B cell (primary cell): ENCODE measurements at places on chromosomes 6 and 20. TPM values are rescaled to one million over a fixed set of nuclear protein-coding genes. Genes with fewer than 3 reads are reported as not detected.

RPS6KA2 gene
- total RNA-seq = 16.0 and 17.1 TPM in 2 replicates

APMAP gene
- 28.0 and 28.2 TPM in 2 replicates for total RNA-seq

PHACTR3 gene
- total RNA-seq = not detected in 2 replicates

STXBP5 gene
- total RNA-seq = 24.1 and 25.5 TPM in 2 replicates

HEY2 gene
- total RNA-seq = not detected in 2 replicates

FBXL4 gene
- 22.0 and 22.5 TPM in 2 replicates for total RNA-seq

LY6G5C gene
- 0.76 and 2.1 TPM in 2 replicates for total RNA-seq

ADA gene
- total RNA-seq = 34.2 and 34.3 TPM in 2 replicates

NCOA5 gene
- 41.6 and 44.1 TPM in 2 replicates for total RNA-seq

ZNF334 gene
- 0.07 and 0.22 TPM in 2 replicates for total RNA-seq

RIMS1 gene
- total RNA-seq = not detected in 2 replicates

DNA sequence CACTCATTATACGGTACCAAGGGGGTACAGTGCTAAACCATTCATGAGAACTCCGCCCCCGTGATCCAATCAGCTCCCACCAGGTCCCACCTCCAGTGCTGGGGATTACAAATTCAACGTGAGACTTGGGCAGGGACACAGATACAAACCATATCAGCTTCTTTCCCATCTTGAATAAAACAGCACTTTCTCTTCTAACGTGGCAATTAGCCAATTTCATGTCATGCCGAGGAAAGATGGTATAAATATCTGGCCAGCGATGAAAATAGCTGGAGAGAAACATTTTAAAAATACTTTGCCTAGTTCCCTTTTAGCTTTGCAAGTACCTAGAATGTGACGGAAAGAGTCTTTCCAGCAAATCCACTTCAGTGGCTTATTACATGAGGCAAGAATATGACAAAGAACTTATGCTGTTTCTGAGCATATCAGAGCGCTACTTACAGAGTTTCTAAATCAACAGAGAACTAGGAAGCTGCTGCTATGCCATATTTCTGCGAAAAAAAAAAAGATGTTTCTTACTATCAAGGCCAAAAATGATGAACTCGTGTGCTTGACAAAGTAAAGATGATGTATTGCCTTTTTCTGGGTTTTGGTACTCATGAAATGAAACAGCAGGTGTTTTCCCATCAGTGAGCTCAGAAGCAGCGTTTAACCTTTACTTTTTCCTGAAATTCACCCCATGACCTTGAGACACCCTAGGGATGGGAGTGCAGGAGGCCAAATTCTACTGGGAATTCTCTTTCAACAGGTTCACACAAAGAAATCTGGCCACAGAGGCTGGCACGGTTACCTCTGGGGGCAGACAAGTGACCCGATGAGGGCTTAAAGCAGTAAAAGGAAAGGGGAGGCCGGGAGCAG, 37.9 kb downstream of the AGPAT4 start:
- no peaks in the 10 kb centered on the region for H3K27me3 ChIP-seq
- no peaks in the 10 kb centered on the region for H3K36me3 ChIP-seq
- H3K4me3 ChIP-seq = no peak overlapping the region

- DNase-seq = peak; percentile 44
- H3K36me3 ChIP-seq = no peaks in the 10 kb centered on the region
- no peak overlapping the region for H3K4me3 ChIP-seq
- H3K27ac ChIP-seq = peak overlapping the region; percentile 34
- peaks cover 58% of the 10 kb centered on the region for H3K4me1 ChIP-seq
Observed at GRCh38 chr20:62606016-62606415, 36.3 kb upstream of the SLCO4A1 start.

DNA sequence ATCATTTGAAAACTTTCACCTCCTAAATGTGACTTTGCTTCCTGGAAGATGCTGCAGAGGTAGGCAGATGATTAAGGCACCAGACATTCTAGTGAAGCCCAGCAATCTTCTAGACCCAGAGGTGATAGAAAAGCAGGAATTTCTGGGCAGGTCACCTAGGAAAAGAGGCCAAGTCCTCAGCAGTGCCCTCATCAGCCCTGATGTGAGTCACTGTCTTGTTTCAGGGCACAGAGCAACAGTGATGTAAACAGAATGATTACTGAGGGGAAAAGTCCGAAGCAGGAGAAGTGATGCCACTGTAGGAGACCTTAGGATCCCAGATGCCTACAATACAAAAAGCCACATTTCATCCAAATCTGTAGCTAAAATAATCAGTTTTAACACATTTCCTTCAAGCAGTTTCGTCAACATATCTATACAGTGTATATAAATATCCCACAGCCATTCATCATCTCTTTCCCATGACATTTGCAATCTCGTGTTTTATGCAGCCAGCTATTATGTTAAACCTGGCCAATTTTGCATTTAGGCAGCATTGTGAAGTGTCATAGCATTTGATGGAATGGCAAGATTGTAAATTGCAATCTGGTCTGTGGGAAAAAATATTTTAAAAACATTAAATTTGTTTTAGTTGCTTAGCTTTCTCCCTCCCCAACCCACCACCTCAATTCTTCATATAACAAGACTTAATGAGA, 401.2 kb upstream of the RNF217 start:
- no peaks in the 10 kb centered on the region for H3K27me3 ChIP-seq
- no peak overlapping the region for H3K4me3 ChIP-seq
- H3K27ac ChIP-seq = no peak overlapping the region
- no peak for DNase-seq
- H3K4me1 ChIP-seq = no peaks in the 10 kb centered on the region

- DNase-seq = no peak
- no peak overlapping the region for H3K4me3 ChIP-seq
- no peaks in the 10 kb centered on the region for H3K27me3 ChIP-seq
- peaks cover 39% of the 10 kb centered on the region for H3K4me1 ChIP-seq
Observed at GRCh38 chr6:30732237-30732943, 10.1 kb downstream of the FLOT1 start.

GRCh38 chr6:24539416-24539815, 44.6 kb downstream of the ALDH5A1 start:
- no peaks in the 10 kb centered on the region for H3K27me3 ChIP-seq
- DNase-seq = no peak
- no peak overlapping the region for H3K27ac ChIP-seq
- no peak overlapping the region for H3K4me3 ChIP-seq

- H3K4me3 ChIP-seq = peak overlapping the region; percentile 91
- peaks cover 17% of the 10 kb centered on the region for H3K4me1 ChIP-seq
- no peak overlapping the region for H3K27ac ChIP-seq
- H3K36me3 ChIP-seq = no peaks in the 10 kb centered on the region
- no peak for DNase-seq
Observed at GRCh38 chr6:53795340-53795701, 516 bp downstream of the LRRC1 start.

GRCh38 chr20:20824924-20825584, 112.6 kb upstream of the RALGAPA2 start:
- H3K4me1 ChIP-seq = peaks cover 4% of the 10 kb centered on the region
- peak; percentile 61 for DNase-seq
- H3K4me3 ChIP-seq = no peak overlapping the region
- H3K27me3 ChIP-seq = no peaks in the 10 kb centered on the region
- no peaks in the 10 kb centered on the region for H3K36me3 ChIP-seq

- no peak overlapping the region for H3K27ac ChIP-seq
- H3K27me3 ChIP-seq = peaks cover 3% of the 10 kb centered on the region
- peaks cover 14% of the 10 kb centered on the region for H3K4me1 ChIP-seq
- no peak for DNase-seq
Observed at GRCh38 chr6:156423829-156424228, 353.3 kb upstream of the ARID1B start.

DNA sequence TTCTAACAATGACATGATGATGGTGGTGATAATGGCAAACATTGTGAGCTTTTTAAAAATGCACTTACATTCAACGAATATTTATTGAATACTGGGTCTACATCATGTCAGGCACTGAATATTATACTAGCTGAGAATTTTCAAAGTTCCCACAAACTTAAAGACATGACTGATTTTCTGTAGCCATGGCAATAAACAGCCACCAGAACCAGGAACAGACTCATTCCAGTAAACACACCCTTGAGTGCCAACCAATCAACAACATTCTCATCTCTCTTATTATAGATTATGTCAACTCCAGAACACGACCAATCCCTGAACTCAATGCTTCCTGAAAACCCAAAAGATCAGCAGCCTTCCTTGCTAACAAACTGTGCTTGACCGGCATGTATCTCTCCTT, 212.4 kb upstream of the RUNX2 start:
- no peaks in the 10 kb centered on the region for H3K27me3 ChIP-seq
- no peaks in the 10 kb centered on the region for H3K36me3 ChIP-seq
- no peak overlapping the region for H3K4me3 ChIP-seq
- H3K4me1 ChIP-seq = no peaks in the 10 kb centered on the region

DNA sequence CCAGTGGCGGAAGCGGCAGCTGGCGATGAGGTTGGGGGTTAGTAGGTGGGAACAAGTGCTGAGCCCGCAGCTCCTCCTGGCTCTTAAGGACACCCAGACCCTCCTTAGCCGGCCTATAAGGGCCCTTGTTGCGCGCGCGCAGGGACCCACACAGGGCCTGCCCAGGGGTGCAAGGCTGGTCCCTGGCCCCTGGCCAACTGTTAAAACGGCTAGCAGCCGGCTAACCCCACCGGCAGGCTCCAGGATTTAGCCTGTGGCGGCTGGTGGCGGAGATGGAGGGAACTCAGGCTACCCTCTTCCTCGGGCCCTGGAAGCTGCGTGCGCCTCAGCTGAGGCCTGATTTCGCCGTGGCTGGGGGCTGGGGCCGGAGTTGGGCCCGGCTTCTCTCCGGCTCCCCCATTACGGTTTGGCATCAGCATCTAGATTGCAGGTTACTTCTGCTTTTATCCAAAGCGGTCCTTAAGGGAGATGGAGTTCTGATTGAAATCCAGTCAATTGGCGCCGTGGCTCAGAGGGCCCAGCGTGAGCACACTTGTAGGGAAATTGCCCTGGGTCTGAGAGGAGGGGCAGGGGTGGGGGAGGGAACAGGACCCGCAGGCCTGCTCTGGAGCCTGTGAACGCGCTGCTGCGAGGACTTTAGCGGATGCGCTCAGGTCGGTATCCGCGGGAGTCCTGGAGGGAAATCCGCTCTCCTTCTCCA, 36.9 kb upstream of the CCDC167 start:
- H3K27ac ChIP-seq = no peak overlapping the region
- H3K4me1 ChIP-seq = peaks cover 30% of the 10 kb centered on the region
- H3K36me3 ChIP-seq = no peaks in the 10 kb centered on the region
- DNase-seq = peak; percentile 51

GRCh38 chr6:3259491-3259958, 778 bp downstream of the PSMG4 start:
- no peak overlapping the region for H3K27ac ChIP-seq
- H3K4me3 ChIP-seq = peak overlapping the region; percentile 78
- no peaks in the 10 kb centered on the region for H3K27me3 ChIP-seq
- DNase-seq = peak; percentile 57

- H3K4me3 ChIP-seq = no peak overlapping the region
- H3K36me3 ChIP-seq = no peaks in the 10 kb centered on the region
- DNase-seq = no peak
Observed at GRCh38 chr6:18846327-18846726, 459.2 kb downstream of the RNF144B start.

DNA sequence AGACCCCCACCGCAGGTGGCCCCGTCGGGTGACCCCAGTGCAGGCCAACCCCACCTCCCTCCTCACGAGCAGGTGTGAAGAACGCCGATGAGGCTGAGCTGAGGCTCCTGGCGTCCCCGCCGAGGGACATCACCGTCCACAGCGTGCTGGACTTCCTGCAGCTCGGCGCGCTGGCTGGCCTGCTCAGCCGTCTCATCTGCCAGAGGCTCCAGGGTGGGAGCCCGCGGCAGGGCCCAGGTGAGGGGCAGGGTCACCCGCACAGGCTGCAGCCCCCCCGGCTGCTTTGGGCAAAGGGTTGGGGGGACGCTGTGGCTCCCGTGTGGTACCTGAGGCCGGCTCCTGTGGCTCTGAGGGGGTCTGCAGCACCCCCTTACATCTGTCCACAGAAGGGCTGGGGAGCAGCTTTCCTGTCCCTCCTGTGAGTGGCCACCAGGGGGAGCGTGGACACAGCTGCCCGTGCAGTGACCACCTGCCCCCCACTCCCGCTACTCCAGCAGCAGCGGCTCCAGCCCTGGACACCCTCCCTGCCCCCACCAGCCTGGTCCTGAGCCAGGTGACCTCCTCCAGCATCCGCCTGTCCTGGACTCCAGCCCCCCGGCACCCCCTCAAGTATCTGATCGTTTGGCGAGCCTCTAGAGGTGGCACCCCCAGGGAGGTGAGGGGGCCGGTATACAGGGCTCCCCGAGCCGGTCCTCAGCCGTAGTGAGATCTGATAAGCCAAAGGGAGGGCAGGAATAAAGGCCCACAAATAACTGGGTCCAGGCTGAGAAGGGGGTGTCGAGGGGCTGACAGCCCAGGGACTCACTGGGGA, 16.5 kb downstream of the COL20A1 start:
- peaks cover 12% of the 10 kb centered on the region for H3K27me3 ChIP-seq
- H3K4me1 ChIP-seq = no peaks in the 10 kb centered on the region
- no peak for DNase-seq
- H3K27ac ChIP-seq = no peak overlapping the region
- H3K36me3 ChIP-seq = no peaks in the 10 kb centered on the region
- no peak overlapping the region for H3K4me3 ChIP-seq

DNA sequence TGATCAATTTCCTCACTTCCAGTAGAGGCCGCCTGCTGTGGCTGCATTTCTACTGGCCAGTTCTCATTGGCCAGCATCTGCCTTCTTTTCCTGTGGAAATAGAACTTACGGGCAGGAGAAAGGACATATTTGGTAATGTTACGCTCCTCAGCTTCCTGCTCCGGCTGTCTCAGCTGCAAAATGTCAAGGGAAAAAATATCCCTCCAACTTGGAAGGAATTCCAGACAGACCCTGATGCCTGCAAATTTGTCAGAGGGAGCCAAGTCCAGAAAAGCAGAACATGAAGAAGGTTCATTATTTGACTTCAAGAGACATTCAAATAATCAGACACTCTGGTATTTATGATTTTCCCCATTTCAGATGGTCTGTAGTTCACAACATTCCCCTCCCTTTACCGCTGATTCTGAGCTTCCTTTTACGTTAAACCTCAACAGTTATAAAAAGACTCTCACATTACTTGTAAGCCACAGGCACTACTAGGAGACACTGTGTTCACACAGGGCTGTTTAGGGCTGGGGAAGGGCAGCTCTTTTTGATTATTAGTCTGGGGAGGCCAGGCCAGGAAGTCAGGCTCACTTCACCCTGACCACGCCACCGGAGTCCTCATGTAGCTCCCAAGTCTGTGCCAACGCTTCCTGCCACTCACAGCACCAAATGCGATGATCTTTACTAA, 179.6 kb upstream of the CCN2 start:
- peak; percentile 35 for DNase-seq
- peak overlapping the region; percentile 77 for H3K27ac ChIP-seq
- peaks cover 52% of the 10 kb centered on the region for H3K4me1 ChIP-seq
- no peak overlapping the region for H3K4me3 ChIP-seq

GRCh38 chr6:87623248-87623647, 33.3 kb downstream of the ORC3 start:
- no peak for DNase-seq
- peaks cover 14% of the 10 kb centered on the region for H3K36me3 ChIP-seq
- H3K27me3 ChIP-seq = no peaks in the 10 kb centered on the region

DNA sequence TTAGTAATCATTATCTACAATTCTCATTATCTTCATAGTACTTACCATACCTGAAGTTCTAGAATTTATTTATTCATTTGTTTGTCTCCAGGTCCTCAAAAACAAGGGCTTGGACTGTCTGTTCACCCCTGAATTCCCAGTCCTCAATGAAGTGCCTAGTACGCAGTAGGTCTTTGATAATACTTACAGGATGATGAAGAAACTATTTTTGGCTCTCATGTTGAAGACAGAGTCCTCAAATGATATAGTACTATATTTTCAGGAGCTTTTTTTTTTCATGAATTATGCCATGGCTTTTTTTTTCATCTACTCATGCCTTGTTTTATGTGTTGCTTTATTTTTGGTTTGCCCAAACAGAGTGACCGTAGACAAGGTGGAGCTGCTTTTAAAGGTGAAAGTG, 66.5 kb downstream of the NDUFAF5 start:
- DNase-seq = no peak
- no peaks in the 10 kb centered on the region for H3K27me3 ChIP-seq
- H3K36me3 ChIP-seq = no peaks in the 10 kb centered on the region
- no peak overlapping the region for H3K27ac ChIP-seq
- no peak overlapping the region for H3K4me3 ChIP-seq
